ENCODE measurements at places on chromosomes 11 and 22. TPM values are rescaled to one million over a fixed set of nuclear protein-coding genes. Genes with fewer than 3 reads are reported as not detected.

- no peaks in the 10 kb centered on the region for H3K36me3 ChIP-seq
- H3K4me3 ChIP-seq, result no peak overlapping the region
- H3K27ac ChIP-seq, result no peak overlapping the region
- H3K27me3 ChIP-seq, result no peaks in the 10 kb centered on the region
- H3K4me1 ChIP-seq, result no peaks in the 10 kb centered on the region
These were observed 10.4 kb downstream of the OR51B4 start for GRCh38 chr11:5291207-5291838.

OR51I1 gene
- not detected for total RNA-seq

DNA sequence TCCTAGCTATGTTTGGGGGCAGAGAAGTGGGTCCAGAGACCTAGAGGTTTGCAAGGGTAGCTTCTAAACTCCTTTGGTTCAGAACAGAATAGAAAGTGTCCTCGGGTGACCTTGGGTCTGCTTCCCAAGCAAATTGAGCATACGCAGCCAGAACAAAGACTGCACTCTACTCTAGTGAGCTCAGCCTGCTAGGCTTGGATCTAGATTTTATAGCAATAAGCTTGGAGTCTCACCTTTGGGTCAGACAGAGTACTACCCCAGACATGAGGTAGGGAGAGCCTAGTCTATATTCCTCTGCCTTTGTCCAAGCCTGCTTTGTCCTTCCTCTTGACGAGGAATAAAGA is 52.6 kb upstream of the ELF5 start:
- H3K27me3 ChIP-seq, result no peaks in the 10 kb centered on the region
- no peak overlapping the region for H3K27ac ChIP-seq
- H3K4me3 ChIP-seq, result no peak overlapping the region
- H3K4me1 ChIP-seq, result no peaks in the 10 kb centered on the region
- DNase-seq, result no peak
- no peaks in the 10 kb centered on the region for H3K36me3 ChIP-seq

ANAPC15 gene
- total RNA-seq, result 22.0 TPM

DNA sequence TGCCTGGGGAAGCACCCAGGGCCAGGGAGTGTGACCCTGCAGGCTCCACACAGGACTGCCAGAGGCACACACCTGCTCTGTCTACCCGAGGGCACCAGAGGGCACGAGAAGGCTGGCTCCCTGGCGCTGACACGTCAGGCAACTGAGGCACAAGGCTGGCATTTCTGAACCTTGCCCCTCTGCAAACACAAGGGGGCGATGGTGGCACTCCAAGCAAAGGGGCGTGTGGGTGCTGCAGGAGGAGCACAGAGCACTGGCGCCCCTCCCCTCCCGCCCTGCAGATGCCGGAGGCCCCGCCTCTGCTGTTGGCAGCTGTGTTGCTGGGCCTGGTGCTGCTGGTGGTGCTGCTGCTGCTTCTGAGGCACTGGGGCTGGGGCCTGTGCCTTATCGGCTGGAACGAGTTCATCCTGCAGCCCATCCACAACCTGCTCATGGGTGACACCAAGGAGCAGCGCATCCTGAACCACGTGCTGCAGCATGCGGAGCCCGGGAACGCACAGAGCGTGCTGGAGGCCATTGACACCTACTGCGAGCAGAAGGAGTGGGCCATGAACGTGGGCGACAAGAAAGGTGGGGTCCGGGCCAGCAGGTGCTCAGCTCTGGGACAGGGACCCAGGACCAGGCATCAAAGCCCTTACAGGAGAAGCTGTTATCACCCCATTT is 20.8 kb upstream of the TXNRD2 start:
- H3K27me3 ChIP-seq, result no peaks in the 10 kb centered on the region
- DNase-seq, result peak; percentile 65
- no peak overlapping the region for H3K4me3 ChIP-seq
- H3K4me1 ChIP-seq, result peaks cover 35% of the 10 kb centered on the region
- peaks cover 18% of the 10 kb centered on the region for H3K36me3 ChIP-seq
- H3K27ac ChIP-seq, result no peak overlapping the region

SEPTIN3 gene
- total RNA-seq, result 0.38 TPM

DNA sequence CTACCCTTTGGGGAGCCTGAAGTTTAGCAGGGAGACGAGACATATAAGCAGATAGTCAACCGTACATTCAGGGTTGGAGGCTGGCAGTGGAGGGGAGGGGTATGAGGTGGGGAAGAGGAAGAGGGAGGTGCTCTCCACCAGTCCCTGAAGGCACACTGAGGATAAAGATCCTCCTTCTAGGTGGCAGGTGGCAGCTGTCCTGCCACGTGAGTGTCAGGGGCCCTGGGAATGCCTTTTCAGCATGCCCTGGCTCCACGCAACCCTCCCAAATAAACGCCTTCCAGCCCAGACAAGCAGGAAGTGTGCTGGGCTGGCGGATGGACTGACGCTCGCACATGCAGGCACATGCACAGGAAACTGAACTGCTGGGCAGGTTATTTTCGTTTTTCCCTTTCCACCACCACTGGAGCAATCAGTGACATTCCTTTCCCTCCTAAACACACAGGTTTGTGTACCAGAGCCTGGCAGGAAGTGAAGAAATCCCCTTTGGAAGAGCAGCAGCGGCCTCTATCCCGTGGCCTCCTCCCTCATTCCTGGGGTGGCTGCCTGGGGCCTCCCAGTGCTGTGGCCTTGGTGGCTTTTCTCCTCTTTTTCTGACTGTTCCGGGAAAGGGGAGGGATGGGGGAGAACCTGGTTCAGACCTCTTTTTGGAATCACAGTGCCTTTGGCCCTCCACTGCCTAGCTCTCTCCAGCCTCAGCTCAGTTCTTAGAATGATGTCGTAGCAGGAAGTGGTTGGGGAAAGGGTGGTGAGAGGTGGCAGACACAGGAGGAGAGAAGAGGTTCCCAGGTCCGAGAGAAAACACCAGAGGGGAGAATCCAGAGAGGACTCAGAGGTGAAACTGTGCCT is 157.0 kb upstream of the TIMP3 start:
- no peaks in the 10 kb centered on the region for H3K27me3 ChIP-seq
- peaks cover 12% of the 10 kb centered on the region for H3K4me1 ChIP-seq
- H3K27ac ChIP-seq, result no peak overlapping the region
- DNase-seq, result peak; percentile 51

GRCh38 chr11:110089617-110090282 is 3.4 kb upstream of the ZC3H12C start:
- no peaks in the 10 kb centered on the region for H3K36me3 ChIP-seq
- H3K4me1 ChIP-seq, result peaks cover 7% of the 10 kb centered on the region
- H3K4me3 ChIP-seq, result no peak overlapping the region
- no peak overlapping the region for H3K27ac ChIP-seq

DNA sequence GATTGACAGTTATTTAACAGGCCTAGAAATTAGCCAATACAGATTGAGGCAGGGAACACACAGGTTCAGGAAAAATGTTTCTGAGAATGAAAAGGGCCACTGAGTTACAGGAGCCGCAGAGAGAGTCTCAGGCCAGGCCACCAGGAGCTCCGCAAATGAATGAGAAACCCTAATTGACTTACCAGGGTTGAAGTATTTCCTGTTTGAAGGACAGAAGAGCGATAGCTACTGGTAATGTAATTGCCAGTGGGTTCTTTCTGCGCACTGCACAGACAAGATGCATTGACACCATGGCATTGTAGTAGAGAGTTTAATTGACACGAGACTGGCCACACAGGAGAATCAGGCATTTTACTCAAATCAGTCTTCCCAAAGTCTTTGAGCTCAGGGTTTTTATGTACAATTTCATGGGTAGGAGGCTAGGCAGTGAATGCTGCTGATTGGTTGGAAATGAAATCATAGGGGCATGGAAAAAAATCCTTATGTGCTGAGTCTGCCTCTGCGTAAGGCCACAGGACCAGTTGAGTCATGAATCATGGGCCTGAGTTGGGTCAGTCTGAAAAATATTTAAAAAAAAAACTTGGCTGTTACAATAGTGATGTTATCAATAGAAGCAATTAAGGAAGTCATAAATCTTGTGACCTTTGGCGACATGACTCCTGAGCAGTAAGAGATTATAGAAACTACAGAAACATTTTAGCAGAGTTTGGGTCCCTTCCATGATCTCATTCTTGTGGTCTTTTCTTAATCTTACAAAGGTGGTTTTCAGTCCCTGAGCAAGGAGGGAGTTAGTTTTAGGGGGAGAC is 203.8 kb downstream of the CASP12 start:
- no peaks in the 10 kb centered on the region for H3K4me1 ChIP-seq
- no peaks in the 10 kb centered on the region for H3K36me3 ChIP-seq
- no peak for DNase-seq
- no peak overlapping the region for H3K4me3 ChIP-seq
- no peaks in the 10 kb centered on the region for H3K27me3 ChIP-seq
- no peak overlapping the region for H3K27ac ChIP-seq

HPX gene
- total RNA-seq, result 0.35 TPM

DNA sequence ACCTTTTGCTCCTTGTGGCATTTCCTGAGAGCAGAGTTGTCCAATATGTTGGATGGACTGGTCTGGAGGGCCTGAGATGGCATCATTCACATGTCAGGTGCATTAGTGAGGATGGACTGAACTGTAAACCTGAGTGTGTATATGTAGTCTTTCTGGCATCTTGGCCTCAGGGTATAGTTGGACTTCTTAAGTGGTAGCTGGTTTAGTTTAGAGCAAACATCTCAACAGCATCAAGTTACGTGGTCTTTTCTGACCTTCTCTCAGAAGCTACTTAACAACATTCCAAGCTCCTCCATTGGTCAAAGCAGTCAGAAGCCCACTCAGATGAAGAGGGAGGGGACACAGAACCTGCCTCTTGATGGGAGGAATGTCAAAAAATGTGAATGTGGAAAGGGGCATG is 829.9 kb downstream of the METTL15 start:
- no peaks in the 10 kb centered on the region for H3K36me3 ChIP-seq
- no peaks in the 10 kb centered on the region for H3K4me1 ChIP-seq
- no peak overlapping the region for H3K4me3 ChIP-seq
- H3K27ac ChIP-seq, result no peak overlapping the region
- DNase-seq, result no peak
- no peaks in the 10 kb centered on the region for H3K27me3 ChIP-seq
